ENCODE measurements at places on chromosomes 5 and 9. TPM values are rescaled to one million over a fixed set of nuclear protein-coding genes. Genes with fewer than 3 reads are reported as not detected.

STKLD1 gene
- total RNA-seq = 0.64 TPM

RLN2 gene
- 0.28 TPM for total RNA-seq

MZB1 gene
- total RNA-seq = not detected

CRAT gene
- total RNA-seq = 24.9 TPM

ARHGEF28 gene
- 11.6 TPM for total RNA-seq

CCDC69 gene
- total RNA-seq = 2.0 TPM

NREP gene
- total RNA-seq = 3.6 TPM

MYO10 gene
- 33.4 TPM for total RNA-seq

NUDT12 gene
- total RNA-seq = 1.9 TPM

WDR5 gene
- total RNA-seq = 63.5 TPM
